ENCODE measurements at places on chromosomes 1 and 21.

GRCh38 chr1:245512980-245513578 is 358.3 kb downstream of the KIF26B start:
- DNase-seq = no peak

DNA sequence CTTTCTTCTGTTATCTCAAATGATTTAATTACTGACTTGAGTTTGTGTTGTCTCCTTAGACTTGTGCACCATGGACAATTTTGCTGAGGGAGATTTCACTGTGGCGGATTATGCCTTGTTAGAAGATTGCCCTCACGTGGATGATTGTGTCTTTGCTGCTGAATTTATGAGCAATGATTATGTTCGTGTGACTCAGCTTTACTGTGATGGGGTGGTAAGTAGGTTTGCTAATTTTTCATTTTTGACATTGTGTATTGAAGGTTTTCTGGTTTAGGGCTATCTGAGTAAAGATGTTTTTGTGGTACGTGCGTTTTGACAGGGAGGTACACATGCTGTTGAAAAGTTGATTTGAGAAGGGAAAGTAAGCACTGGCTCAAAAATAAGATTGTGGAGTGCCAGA is 14.1 kb downstream of the TTC3 start:
- no peak for DNase-seq

GRCh38 chr21:45959779-45960390 is 21.7 kb upstream of the COL6A1 start:
- no peak for DNase-seq

DNA sequence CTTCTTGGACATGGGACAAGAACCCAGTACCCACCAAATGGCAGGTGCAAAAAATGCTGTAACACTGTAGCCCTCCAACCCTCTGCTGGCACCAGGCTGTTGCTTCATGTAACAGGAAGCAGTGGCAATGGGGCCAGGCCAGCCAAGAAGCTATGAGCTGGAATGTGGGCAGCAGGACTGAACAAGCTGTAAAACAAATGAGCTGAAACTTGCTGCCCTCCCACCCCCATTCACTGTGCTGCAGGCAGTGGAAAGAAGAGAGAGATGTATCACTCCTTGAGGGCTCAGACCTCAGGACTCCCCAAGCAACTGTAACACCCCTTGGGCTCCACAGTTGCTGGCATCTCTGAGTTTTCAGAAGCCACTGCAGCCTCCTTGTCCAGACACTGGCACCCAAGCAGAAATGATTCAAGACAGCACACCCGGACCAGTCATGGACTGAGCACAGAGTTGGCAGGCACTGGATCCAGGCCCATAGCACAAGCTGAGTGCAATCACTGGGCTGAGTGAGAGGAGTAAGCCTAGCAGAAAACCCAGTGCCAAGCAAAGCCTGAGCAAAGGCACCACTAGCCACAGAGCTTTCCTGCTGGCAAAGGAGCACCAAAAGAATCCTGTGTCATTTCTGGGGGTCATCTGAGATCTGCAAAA is 321.4 kb upstream of the CXADR start:
- no peak for DNase-seq

DNA sequence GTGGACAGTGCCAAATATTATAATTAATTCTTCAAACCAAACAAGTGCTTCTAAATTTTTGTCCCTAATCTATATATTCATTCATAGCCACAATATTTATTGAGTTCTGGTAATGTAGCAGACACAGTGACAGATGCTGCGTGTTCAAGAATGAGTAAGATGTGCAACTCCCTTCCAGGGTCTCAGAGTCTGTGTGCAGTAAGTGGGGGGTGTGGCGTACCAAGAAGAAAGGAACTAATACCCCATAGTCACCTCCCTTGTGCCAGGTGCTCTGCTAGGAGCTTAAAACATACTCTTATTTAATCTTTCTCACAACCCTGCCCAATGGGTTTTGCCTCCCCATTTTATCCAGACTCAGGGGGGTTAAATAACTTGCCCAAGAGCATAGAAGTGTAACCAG is 358.7 kb downstream of the BARHL2 start:
- DNase-seq = no peak

DNA sequence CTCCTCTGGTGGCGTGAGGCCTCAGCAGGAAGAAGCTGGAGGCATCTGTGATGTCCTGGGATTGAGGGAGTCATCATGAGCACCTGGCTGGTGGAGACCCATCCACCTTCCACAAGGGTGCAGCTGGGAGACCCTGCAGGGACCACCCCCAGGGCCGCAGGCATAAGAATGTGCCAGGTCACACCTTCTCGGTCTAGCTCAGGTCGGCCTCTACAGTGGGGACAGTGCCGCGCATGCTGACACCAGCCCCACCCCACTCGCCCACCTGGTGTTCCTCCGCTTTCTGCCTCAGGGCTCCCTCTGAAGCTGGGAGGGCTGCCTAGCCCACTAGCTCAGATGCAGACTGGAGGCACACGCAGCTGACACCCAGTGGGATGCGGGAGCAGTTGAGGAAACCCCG is 5.8 kb upstream of the PAQR7 start:
- DNase-seq = no peak

DNA sequence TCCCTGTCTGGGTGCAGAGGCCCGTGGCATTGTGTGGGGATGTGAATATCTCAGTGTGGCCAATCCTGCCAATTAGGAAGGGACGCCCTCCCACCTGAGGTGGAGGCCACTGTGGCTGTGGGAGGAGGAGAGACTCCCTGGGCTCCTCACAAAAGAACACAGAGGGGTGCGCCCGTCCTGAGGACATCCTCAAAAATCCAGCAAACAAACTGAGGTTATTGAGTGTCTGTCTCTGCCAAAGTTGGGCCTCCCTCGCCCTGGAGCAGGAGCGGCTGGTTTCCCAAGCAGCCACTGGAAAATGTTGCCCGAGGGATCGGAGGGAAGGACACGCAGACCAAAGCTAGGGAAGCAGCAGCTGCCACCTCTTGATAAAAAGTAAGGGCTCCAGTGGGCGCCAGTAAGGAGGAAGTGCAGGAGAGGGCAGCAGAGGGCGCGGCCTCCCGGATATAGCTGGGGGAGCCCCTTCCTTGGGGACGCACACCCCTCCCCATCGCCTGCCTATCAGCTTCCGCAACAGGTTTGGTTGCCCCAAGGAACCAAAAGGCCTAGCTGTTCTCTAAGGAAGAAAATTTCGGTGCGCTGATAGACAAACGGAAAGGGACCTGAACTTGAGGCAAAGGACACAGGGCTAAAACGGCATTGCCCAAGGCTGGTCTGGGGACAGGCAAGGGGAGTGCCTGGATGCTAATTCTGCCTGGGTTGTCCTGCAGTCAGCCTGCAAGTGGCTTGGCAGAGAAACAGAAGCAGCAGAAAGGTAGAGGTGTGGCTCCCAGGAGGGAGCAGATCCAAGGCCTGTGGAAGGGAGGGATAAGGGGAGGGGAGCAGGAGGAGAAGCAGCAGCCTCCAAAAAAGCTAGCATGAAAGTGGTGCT is 1.7 kb upstream of the GRIK3 start:
- peak; percentile 54 for DNase-seq

- DNase-seq = no peak
These were observed 199.4 kb downstream of the GABPA start for GRCh38 chr21:25934130-25934529.

- no peak for DNase-seq
These were observed 477.1 kb upstream of the NEGR1 start for GRCh38 chr1:72759486-72759885.

DNA sequence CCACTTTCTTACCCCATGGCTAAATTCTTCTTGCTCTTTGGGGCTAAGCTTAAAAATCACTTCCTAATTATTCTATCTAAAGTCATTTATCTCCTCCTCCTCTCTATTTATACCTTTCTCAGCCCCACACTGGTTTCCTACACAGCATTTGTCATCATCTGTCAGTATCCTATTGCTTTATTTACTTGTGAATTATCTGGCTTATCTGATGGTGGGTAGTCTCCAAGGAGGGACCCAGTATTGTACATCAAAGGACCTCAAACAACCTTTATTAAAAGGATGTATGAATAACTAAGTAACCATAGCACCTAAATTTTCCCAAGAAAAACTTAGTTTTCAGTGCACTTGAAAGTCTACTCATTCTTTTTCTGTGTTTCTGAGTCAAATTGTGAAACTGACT is 332.7 kb upstream of the SNX7 start:
- DNase-seq = no peak

GRCh38 chr1:159338018-159338417 is 35.9 kb downstream of the FCER1A start:
- DNase-seq = no peak

GRCh38 chr1:65146908-65147423 is 1.0 kb upstream of the AK4 start:
- DNase-seq = no peak

- no peak for DNase-seq
These were observed 128.9 kb upstream of the SGIP1 start for GRCh38 chr1:66405061-66405460.

Data from NCI-H526 (cell line).